Bronchial epithelial cell (primary cell): ENCODE measurements at places on chromosomes 6 and 20. TPM values are rescaled to one million over a fixed set of nuclear protein-coding genes. Genes with fewer than 3 reads are reported as not detected.

DNA sequence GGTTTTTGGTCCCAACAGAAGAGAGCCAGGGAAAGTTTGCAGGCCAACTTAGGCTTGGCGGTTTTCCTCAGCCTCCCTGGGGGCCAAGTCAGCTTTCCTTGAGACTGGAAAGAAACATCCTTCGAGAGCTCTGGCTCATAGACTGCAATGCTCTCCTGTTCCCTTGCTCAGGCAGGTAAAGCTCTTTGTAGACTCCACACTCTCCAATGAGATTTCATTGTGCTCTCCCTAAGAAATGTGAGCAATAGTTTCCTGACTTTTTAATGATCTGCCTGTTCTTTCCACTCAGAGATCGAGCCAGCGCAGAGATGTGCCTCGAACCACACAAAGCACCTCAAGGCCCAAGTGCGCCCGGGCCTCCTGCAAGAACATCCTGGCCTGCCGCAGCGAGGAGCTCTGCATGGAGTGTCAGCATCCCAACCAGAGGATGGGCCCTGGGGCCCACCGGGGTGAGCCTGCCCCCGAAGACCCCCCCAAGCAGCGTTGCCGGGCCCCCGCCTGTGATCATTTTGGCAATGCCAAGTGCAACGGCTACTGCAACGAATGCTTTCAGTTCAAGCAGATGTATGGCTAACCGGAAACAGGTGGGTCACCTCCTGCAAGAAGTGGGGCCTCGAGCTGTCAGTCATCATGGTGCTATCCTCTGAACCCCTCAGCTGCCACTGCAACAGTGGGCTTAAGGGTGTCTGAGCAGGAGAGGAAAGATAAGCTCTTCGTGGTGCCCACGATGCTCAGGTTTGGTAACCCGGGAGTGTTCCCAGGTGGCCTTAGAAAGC lies 13.9 kb downstream of the TNFAIP3 start:
- DNase-seq, result no peak

DNA sequence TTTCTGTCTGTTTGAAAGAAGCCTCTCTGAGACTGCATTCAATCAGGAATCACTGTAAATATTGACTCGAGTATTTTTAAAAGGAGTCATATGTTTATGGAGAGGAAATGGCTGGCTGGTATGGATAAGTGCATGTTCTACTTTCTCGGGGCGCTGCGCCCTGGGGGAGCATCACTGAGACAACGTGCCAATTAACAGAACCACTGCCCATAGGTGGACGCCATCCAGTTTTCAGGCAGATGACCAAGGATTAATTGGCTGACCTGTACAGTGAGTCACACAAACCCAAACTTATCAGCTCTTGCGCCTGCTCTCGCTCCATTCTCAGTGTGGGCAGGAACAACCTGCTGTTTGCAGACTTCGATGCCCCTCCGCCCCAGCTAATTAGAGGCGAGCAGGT lies 571.2 kb downstream of the QKI start:
- no peak for DNase-seq

DNA sequence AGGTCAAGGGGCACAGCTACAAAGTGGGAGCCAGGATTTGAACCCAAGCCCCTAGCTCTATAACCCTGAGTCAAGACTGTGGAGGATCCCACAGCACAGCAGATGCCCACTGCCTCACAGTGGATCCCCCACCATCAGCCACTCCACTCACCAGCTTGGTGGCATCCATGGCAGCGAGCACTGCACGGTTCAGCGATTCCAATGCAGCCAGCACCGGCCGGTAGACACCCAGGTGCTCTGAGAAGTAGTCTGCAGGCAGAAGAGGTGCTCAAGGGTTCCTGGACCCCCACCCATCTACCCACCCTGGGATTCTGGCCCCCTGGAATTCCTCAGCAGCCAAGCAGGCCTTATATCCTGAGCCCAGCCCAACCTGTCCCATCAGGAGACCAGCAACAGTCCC lies 2.5 kb downstream of the ACTL10 start:
- no peak for DNase-seq

The HTR1B gene
- under 0.01 and 0.26 TPM in 2 replicates for total RNA-seq

GRCh38 chr6:169887529-169888140 lies 136.2 kb downstream of the ERMARD start:
- peak; percentile 92 for DNase-seq

The CYP39A1 gene
- 5.0 and 17.4 TPM in 2 replicates for total RNA-seq

The SLC2A10 gene
- total RNA-seq, result 19.2 and 30.2 TPM in 2 replicates

The GNMT gene
- 0.26 TPM in 1 of 2 replicates, not detected in the other for total RNA-seq

- DNase-seq, result peak; percentile 20
Measured at GRCh38 chr6:94751641-94752329, 825.5 kb upstream of the MANEA start.

DNA sequence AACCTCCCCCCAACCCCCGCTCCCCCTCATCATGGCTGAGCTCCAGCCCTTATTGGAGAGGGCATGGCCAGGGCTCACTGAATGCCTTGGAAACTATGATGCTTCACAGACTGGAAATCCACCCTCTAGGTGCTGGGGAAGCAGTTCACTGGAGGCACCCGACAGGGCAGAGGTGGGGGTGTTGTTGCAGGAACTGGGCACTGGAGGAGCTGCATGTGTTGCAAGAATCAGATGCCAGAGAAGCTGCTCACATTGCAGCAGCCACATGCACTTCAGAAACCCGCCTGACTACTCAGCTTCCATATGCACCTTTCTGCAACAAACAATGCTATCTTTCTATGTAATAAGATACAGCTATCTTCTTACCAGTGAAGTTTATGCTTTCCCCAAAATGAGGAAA lies 7.9 kb upstream of the TBPL1 start:
- DNase-seq, result no peak
